ENCODE measurements at places on chromosomes 16 and 17. TPM values are rescaled to one million over a fixed set of nuclear protein-coding genes. Genes with fewer than 3 reads are reported as not detected.
A peak's percentile ranks its signal among the peaks of the same experiment; 100 is the strongest.

ADAM11 gene
- 0.14 TPM for total RNA-seq

RAMP2 gene
- total RNA-seq, result not detected

CHST5 gene
- total RNA-seq, result not detected

TP53TG3C gene
- total RNA-seq, result not detected

TBC1D26 gene
- not detected for total RNA-seq

GRCh38 chr17:61486135-61487120, 34.2 kb downstream of the TBX4 start:
- DNase-seq, result no peak

GRCh38 chr16:69924777-69925191, 26.4 kb upstream of the CLEC18A start:
- no peak for DNase-seq

DNA sequence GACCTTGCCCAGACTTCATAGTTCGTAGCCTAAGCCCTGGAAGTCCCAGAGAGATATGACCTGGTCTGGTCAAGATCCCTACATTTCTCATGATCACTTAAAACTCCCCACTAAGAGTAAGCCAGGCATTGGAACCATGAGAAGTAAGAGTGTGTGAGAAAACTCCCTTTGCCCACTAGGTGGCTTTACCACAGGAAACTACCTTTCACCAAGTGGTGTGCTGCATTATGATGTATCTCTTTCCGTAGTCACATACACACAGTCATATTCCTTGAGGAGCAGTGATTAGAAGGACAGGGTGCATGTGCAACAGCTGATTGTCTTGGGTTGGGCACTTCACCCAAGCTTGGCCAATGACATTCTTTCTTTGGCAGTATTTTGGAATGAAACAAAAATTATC, 639.3 kb downstream of the KCNJ2 start:
- no peak for DNase-seq

DNA sequence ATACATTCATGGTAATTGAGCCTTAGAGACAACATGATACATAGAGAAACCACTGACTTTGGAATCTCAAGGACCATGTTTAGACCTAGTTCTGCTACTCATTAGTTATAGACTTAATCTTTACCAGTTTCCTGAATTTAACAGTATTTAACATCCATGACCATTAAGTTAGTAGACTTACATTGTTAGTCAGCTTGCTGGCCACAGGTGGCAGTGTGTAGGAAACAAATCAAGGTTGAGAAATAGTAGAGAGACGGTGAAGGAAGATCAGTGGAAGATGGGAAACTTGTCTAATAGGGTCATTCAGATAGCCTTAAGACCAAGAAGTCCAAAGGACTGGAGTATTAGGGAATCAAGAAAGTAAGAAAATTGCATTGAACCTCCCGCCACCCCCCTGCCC, 31.0 kb downstream of the OMG start:
- DNase-seq, result no peak

- DNase-seq, result no peak
Observed at GRCh38 chr17:76538941-76539570, 788 bp upstream of the PRCD start.

- DNase-seq, result no peak
Observed at GRCh38 chr17:27840688-27841087, 40.4 kb upstream of the NOS2 start.

DNA sequence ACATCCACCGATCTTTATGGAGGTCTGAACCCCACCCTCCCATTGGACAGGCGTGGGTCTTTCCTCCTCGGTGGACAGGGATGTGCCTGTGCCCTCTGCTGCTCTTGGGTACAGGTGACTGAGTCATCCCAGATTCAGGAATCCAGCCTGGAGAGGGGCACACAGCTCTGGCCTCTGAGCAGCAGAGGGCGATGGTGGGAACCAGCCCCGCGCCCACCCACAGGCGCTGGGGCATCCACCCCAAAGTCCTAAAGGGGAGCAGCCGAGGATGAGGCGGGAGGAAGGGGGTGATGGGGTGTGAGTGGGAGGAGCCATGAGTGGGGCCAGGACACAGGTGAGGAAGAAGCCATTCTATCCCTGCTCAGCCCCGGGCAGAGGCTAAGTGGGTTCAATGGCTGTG, 35.0 kb downstream of the ENGASE start:
- DNase-seq, result no peak

- no peak for DNase-seq
Observed at GRCh38 chr16:6749698-6750097, 582.9 kb upstream of the RBFOX1 start.

GRCh38 chr17:61695779-61696337, 104.8 kb upstream of the NACA2 start:
- no peak for DNase-seq

DNA sequence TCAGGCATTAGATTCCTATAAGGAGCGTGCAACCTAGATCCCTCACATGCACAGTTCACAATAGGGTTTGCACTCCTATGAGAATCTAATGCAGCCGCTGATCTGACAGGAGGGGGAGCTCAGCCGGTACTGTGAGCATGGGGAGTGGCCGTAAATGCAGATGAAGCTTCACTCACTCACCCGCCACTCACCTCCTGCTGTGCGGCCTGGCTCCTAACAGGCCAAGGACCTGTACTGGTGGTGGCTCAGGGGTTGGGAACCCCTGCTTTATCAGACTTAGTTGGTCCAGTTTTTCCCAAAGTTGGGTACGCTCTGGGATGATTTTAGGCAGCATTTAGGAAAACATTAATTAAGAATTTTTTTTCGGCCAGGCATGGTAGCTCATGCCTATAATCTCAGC, 103.8 kb downstream of the MARF1 start:
- DNase-seq, result no peak

DNA sequence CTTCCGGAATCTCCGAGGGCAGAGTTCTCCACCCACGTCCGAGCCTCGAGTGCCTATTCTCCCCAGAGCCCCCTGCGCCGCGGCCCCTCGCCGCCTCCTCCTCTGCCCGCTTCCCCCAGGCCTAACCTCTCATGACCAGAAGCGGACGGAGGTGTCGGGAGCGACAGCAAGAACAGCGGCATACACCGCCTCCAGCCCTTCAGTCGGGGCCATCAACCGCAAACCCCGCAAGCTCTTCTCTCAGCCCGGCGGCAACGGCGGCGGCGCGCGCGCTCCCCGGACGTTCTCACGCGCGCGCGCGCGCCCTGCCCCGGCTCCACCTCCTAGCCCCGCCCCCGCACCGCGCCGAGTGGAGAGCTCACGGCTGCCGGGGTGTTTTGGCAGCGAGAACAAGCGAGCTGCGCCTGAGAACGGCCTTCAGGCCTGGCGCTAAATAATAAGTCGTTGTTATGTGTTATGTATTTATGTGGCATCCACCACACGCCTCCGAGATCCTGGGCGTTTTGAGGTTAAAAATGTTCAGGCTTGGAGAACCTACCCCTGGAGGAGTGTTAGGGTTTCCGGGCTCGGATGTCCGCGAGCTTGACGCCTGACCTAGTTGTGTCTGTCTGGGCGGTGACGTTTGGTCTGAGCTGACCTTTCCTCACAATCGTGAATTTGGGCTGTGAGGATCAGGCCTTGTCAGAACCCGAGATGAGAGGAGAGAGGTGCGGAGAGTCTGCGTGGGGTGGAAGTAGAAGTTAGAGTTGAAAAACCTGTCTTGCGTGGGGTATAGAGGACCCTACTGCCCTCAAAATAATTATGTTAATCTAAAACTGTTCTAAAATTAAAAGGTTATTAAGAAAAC, at the start of gene RNFT1:
TSS of gene RNFT1 (minus strand) at position 259 of the 847 bp plus-strand sequence. CDS start at position 182, 77 bp downstream.
- peak; percentile 87 for DNase-seq

DNA sequence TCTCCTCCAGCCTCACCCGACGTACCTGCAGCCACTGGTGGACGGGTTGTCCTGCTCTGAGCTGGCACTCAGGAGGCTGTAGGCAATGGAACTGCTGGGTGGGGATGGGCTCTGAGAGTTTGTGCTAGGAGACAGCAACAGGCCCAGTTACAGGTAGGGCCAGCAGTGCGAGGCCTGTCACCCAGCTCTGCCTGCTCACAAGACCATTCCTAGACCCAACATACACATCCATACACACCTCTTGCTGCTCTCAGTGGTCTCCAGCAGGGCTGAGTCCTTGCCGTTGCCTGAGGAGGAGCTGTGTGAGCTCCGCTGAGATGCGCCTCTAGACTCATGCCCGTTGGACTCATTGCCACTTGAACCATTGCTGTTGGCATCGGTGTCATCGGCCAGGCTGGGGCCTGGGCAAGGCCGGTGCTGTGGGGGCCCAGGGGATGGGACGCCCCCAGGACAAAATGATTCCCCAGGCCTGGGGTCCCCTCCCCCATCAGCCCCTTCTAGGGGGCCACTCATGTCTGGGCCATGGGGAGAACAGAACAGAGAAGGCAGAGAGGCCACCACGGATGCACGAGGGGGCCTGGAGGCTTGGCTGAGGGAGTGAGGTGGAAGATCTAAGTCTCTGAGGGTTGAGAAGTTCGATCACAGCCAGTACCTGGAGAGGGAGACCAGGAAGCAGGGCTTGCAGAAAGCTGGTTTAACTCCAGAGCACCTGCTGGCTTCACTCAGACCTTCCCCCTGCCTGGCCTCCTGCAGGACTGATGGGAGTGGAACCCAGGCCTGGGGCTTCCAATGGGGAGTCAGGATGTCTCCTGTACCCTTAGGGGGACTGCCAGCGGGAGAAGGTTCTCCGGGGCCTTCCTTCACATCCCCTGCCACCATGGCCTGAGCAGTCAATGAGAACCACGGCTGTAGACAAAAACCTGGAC, 1.7 kb downstream of the PER1 start:
- no peak for DNase-seq

- no peak for DNase-seq
Observed at GRCh38 chr16:84237994-84238750, 1.6 kb downstream of the KCNG4 start.

DNA sequence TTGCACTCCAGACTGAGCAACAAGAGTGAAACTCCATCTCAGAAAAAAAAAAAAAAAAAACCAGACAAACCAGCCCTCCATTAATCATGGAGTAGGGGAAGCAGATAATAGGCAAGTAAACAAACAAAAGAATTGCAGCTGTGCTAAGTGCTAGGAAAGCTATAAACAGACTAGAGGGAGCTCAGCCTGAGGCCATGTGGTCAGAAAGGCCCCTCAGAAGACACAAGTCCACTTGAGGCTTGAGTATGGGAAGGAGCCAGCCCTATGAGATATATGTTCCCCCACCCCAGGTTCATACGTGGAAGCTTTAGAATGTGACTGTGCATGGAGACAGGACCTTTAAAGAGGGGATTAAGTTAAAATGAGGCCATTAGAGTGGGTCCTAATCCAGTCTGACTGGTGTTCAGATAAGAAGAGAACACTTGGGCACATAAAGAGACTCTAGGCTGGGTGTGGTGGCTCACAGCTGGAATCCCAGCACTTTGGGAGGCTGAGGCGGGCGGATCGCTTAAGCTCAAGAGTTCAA, 132.6 kb upstream of the NOL11 start:
- peak; percentile 26 for DNase-seq

DNA sequence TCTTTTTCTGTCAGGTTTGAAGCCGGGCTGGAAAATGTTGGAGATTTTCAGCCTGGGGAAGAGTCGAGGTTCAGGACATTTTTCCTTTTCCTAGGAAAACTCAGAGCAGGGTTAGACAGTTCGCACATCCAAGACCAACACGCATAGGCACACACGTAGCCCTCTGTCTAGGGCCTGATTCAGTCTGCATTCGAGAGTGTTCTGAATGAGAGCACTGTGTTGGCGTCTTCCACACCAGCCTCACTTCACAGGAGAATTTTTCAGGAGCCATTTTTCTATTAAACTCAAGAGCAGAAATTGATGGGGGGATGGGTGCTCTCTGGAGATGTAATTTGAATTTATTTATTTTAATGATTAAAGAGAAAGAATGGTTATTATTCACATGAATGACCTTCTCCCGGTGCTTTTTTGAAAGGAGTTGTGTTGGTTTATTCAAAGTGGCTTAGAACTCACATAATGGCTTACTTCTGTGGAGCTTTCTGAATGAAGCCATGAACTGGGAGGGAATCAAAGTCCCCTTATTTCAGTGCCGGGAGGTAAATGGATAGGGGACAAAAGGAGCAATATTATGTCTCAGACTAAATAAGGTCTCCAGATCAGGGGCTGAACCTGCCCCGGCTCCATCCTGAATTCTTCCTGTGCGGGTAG, 194.3 kb downstream of the CCDC182 start:
- no peak for DNase-seq

- DNase-seq, result no peak
Observed at GRCh38 chr17:73623818-73624217, 20.4 kb downstream of the SDK2 start.

- peak; percentile 12 for DNase-seq
Observed at GRCh38 chr16:12721841-12722421, 81.8 kb downstream of the CPPED1 start.

GRCh38 chr17:19322129-19322505, 40.4 kb downstream of the B9D1 start:
- no peak for DNase-seq

GRCh38 chr17:43952724-43953666, 745 bp downstream of the PYY start:
- no peak for DNase-seq

GRCh38 chr16:4403133-4403949, 13.1 kb downstream of the CORO7 start:
- no peak for DNase-seq

DNA sequence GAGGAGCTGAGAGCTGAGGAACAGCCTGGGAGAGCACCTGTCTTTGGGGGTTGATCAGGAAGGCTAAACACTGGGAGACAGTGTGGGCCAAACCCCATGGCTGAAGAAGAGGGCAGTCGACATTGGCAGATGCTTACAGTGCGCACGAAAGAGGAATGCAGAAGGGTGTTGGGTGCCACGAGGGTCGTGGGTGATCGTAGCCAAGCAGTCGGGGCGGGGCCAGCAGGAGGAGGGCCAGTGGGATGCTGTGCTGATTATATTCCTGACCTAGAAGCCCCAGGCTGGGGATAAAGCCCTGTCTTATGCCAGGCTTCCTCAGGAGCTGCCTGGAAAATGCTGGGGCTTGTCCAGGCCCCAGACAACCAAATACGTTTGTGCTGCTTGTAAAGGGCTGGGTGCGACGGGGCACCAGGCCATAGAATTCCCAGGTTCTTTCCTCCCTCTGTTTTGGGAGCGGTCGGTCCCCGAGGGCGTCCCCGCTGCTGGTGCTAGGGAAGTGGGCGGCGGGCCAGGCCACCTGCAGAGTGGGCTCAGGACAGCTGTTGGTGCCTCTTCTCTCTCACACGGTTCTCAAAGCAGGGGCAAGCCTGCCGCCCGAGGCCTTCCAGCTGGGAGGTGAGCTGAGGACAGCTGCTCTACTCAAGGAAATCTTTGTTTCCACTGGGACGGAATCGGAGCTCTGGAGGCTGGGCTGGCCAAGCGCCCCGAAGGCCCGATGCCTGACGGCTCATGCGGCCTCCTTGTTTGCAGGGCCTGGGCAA, 10.0 kb downstream of the C1QTNF1 start:
- no peak for DNase-seq
